ENCODE measurements at places on chromosomes 2 and 18.

- no peak for DNase-seq
Observed at GRCh38 chr2:228549441-228550007, 368.0 kb upstream of the SPHKAP start.

DNA sequence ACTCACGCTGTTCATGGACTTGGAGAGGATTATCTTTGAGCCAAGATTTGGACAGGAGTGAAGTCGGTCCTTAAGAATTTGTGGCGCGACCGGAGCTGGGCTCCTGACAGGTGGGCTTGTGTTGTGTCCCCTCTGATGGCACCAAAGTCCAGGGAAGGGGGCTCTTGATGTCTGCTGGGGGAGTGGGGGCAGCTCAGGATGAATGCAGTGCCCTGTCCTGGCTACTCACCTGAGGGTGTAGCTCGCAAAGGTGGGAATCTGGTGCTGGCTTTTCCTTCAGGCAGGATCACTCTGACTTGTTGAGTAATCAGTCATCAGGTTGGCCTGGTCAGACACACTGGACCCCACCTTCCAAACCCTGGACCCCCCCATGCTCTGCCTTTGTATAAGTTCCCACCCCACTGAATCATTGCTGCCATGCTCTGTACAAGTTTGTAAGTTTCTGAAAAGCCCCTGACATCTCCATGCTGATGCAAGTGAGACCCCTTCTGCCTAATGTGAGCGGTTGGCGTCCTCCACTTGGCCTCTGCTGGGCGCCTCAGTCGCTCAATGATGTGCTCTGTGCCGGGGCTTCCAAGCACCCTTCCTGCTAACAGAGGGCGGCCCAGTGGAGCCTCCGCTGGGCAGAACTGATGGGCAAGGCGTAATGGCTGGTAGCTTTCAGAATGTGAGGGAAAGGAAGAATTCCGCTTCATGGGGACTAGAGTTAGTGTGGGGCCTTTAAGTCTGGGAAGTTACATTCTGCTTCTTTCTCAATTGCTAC is 196.1 kb downstream of the MGAT5 start:
- no peak for DNase-seq

- DNase-seq: no peak
Observed at GRCh38 chr2:113184531-113185230, 10.9 kb downstream of the PSD4 start.

GRCh38 chr2:7007846-7008741 is 90.9 kb downstream of the RNF144A start:
- no peak for DNase-seq

DNA sequence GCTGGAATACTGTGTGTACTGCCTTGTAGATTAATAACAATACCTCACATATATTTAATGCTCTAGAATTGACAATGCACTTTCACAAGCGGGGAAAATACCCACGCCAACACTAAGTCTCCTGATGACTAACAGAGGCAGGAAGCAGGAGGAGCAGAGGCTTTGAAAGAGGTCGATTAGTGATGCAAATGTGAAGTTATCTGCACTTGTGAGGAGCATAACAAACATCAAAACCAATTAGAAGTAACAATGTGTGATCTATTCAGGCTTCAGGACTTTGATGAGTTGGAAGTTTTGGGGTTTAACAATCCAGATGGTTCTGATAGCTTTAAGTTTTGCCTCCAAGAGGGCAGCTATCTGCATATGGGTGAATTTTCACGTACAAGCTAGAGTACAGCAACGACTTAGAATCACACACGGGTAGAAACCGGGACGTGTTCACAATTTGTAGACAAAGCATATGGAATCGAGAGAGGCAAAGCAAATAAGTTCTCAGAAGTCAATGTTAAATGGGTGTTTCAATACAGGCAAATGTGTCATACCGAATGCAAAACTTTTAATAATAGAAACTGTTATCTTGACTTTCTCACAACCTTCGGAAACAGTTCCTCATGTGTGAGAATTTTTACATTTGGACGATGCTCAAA is 114.5 kb downstream of the METTL8 start:
- no peak for DNase-seq

- no peak for DNase-seq
Observed at GRCh38 chr18:3725115-3725514, 275.1 kb downstream of the TGIF1 start.

- DNase-seq: no peak
Observed at GRCh38 chr2:57182916-57183315, 863.7 kb upstream of the VRK2 start.

GRCh38 chr18:50633992-50634391 is 74.1 kb downstream of the MAPK4 start:
- DNase-seq: no peak

- DNase-seq: peak; percentile 39
Observed at GRCh38 chr2:6913415-6914157, 3.6 kb upstream of the RNF144A start.

DNA sequence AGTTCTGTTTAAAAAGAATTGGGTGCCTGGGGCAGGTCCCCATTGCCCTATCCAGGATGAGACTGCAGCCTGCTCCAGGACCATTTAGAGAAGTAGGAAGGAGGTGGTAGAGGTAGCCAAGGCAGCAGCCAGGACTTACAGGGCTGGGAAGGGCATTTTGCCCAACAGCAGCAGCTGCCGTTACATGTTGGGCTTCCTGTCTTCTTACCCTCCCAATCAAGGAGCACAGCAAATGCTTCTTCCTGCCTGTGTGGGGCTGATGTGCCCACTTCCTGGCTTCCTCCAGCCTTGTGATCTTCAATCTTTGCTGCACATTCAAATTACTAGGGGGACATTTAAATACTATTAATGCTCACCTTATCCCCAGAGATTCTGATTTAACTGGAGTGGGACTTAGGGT is 112.0 kb downstream of the QPCT start:
- DNase-seq: peak; percentile 10

- no peak for DNase-seq
Observed at GRCh38 chr2:10410001-10410822, 37.9 kb downstream of the ODC1 start.

DNA sequence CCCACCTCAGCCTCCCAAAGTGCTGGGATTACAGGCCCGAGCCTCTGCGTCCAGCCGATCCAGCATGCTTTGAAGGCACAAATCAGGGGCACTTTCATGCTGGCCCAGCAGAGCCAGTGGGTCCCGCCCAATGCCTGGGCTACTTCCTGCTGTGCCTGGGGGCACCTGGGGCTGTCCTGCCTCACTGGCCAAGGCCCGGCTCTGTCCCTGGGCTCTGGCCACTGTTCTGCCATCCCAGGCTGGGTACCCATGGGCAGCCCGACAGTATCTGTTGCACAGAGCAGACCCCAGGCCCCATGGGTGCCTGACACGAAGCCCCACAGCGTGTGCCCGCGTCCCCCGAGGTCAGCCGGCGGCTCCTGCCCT is 6.8 kb upstream of the GAL3ST2 start:
- DNase-seq: no peak

DNA sequence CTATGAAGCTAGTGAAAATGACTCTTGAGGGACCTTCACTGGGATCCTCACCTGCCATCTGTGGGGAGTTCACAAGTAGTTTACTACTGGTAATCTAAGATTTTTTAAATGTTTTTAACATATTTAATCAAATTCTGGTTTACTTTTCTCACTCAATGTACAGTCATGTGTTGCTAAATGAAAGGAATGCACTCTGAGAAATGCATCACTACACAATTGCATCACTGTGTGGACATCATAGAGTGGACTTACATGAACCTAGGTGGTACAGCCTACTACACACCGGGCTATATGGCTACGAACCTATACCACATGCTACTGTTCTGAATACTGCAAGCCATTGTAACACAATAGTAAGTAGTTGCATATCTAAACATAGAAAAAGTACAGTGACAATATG is 528.0 kb downstream of the BCL11A start:
- no peak for DNase-seq

- no peak for DNase-seq
Observed at GRCh38 chr2:171271971-171272436, 111.3 kb upstream of the TLK1 start.

- no peak for DNase-seq
Observed at GRCh38 chr18:38369772-38370690, 804.4 kb upstream of the CELF4 start.

DNA sequence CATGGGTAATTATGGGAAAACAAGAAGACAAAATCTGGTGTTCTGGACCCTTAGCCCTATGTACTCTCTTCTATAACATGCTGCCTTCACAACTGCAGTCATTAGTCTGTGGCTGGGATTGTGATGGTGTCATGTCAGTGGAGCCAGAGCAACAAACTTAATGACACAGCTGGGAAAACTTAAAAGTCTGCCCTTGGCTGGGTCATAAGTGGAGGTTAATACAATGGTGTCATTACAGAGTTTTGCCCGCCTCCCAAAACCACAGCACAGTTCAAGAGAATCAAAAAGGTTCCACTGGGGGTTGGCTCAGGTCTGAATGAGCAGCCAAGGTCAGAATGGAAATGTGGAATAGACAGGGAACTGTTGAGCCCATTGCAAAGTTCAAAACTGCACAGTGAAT is 455.7 kb upstream of the PIK3C3 start:
- DNase-seq: no peak

GRCh38 chr2:157182834-157183396 is 74.6 kb upstream of the GALNT5 start:
- no peak for DNase-seq

DNA sequence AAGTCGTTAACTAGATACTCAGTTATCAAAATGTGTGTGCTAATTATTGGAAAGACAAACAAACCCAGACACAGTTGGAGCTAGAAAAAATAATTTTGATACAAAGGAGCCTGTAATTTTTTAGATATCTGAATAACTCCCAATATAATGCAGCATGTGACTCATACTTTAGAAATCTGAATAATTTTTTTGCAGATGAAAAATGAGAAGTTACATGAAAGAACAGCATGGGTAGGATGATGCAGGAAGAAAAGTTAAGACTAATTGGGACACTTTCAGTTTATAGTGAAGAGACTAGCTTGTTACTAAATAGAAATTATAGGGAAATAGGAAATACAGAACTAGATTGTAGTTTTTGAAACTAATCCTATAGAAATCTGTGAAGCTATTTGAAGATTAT is 945.8 kb downstream of the CBLN2 start:
- DNase-seq: no peak

DNA sequence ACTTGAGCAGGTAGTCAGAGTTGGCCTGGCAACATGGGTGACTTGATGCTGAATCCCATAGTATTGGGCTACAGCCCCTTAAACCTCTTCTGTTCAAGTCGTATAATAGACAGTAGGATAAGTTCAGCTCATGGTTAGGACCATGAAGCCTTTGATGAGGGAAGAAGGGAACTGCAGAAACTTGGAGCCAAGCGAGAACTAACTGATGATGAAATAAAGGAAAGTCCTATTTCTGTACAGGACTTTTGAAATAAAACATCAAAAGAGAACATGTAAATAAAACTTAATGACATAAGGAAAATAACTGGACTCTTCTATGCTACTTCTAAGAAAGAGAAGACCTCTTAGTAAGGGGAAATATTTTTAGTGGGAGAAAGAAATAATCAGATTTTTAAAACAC is 51.2 kb upstream of the UGP2 start:
- no peak for DNase-seq

GRCh38 chr2:147636886-147637285 is 207.9 kb upstream of the ACVR2A start:
- DNase-seq: no peak

DNA sequence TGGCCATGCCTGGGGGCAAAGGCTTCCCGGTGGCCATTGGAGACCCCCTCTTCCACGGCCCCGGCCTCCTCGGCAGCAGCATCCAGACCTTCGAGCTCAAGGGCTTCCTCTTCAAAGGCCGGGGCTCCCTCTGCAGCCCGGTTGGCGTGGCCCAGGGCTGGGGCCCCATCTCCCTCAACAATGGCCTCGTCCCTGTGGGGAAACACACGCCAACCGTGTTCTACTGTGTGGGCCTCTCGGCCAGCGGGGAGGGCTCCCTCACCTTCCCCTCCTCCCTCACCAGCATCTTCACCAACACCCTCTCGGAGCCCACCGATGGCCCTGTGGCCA is 2.7 kb downstream of the RTP5 start:
- DNase-seq: no peak

- no peak for DNase-seq
Observed at GRCh38 chr2:186544255-186544675, 45.6 kb upstream of the ITGAV start.

GRCh38 chr2:235709124-235709813 is 215.4 kb downstream of the AGAP1 start:
- no peak for DNase-seq

DNA sequence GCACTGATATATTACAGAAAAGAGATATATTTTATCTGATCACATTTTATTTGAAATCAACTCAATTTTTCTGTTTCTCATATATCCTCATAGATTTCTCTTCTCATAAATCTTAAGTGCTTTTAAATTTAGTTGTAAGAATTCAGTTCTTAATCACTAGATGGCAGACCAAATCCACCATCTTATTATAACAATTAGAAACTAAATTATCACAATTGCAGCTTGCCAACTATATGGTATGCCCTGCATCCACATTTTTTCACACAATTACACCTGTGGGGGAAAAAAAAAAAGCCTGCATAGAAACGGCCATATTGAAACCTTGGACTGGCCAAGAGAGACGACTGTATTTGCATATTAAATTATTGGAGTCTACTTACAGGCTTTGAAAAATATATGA is 64.4 kb downstream of the COL5A2 start:
- DNase-seq: no peak

GRCh38 chr18:45387229-45387628 is 228.0 kb upstream of the SLC14A2 start:
- no peak for DNase-seq

GRCh38 chr2:149314687-149315086 is 15.7 kb upstream of the LYPD6 start:
- DNase-seq: no peak

DNA sequence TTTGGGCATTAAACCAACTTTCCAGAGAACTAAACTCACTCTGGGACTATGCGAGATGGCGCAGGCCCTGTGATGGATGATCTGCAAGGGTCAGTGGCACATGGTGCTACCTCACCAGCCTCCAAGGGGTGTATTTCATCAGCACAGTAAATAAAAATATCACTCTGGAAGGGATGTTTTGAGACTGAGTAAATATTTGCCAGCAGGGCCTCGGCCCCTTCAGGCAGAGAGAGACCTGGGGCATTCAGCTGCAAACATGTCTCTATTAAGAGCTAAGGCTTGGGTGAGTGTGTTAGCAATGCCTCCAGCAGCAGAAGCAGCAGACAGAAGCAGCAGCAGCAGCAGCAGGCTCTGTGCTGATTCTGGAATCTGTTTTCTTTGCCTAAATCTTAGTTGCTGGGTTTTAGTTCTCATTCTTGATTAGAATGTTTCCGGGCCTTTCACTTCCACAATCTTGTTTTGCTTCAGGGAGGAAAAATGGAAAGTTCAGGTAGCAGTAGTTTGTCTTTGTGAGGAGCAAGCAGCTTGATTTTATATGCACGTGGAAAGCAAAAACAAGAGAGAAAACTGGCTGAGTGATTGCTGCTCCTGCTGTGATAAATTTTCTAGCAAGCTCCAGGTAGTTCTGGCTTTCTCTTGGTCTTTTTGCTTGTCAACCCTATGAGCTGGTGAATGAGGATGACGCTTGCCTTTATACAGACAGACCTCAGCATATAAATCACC is 18.6 kb downstream of the ADCYAP1 start:
- DNase-seq: no peak

Data from activated T-helper 1 cell treated with anti-CD3 and anti-CD28 coated beads, Interleukin-2, amount 50 U/mL, for 16 hours (primary cell).